ENCODE measurements at places on chromosomes 1 and 21. TPM values are rescaled to one million over a fixed set of nuclear protein-coding genes. Genes with fewer than 3 reads are reported as not detected.

- DNase-seq = no peak
Observed at GRCh38 chr1:225914947-225915346, 9.1 kb downstream of the PYCR2 start.

GRCh38 chr1:24020025-24020424 is 39.9 kb upstream of the SRSF10 start:
- DNase-seq = no peak

DNA sequence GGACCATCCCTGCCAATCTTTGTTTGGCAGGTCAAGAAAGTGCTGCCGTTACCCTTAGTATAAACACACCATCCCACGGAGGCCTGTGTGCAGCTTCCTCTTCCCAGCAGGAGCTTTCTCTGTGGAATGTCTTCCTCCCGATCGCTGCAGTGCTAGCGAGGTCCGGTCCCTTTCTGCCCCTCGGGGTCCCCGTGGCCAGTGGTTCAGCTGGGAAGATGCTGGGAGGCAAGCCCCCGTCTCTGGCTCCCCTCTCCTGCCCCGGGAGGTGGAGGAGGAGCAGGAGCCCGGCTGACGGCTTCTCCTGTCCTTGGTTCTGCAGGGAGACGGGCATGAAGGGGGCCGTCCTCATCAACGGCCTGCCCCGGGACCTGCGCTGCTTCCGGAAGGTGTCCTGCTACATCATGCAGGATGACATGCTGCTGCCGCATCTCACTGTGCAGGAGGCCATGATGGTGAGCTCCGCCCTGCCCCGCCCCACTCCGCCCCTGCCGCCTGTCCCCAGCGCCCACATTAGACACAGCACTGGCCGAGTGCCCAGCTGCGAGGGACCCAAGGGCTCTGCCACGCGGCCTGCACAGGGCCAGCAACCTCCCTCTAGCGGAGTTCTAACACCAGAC is 42.1 kb downstream of the TFF3 start:
- DNase-seq = no peak

DNA sequence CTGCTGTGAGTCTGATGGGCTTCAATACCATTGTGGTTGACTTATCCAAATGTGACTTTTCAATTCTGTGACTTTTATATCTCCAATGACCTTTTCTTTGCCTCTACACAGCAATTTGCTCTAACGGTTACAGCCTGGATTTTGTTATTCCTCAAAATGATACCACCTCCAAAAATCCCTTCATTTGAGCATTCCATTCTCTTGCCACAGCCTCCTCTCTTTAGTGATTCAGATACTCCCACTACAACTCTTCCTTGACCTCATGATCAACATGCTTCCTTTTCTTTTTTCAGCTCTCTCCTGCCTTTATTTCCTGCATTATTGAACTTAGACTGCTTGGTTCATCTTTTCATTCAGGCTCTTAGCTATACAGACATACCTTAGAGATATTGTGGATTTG is 16.6 kb upstream of the IL19 start:
- no peak for DNase-seq

DNA sequence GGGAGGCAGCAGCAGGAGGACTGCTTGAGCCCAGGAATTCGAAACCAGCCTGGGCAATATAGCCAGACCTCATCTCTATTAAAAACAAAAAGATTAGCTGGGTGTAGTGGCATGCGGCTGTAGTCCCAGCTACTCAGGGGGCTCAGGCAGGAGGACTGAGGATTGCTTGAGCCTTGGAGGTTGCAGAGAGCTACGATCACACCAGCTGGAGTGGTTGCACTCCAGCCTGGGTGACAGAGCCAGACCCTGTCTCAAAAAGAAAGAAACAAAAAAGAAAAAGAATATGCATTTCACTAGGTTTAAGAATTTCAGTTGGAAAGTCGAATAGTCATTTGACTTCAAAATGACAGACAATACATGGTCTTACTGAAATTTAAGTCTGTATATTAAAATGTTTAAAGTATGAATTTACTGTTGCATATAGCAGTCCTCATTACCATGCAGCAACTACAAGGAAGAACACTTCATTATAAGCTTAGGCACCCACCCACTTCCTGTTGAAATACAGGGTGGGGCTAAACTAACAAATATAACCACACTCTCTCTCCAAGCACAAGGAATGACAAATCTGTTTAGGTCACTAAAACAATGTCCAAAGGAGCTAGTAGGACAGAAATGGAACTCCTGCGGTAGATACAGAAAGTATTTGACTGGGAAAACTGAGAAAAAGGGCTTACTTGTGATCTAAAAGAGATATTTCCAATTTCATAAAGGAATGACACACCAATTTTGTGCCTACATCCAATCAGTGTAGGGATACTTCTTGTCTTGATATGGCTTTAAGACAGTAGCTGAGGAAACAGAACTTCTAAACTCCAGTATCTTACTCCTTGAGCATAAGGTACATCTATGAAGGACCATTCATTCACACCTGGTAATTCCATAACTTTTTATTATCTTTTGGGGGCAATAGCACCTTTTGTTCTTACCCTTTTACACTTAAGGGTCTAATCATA is 44.1 kb downstream of the GPR3 start:
- no peak for DNase-seq

- DNase-seq = peak; percentile 86
Observed at GRCh38 chr1:39570477-39571177, 6.0 kb downstream of the PABPC4 start.

DNA sequence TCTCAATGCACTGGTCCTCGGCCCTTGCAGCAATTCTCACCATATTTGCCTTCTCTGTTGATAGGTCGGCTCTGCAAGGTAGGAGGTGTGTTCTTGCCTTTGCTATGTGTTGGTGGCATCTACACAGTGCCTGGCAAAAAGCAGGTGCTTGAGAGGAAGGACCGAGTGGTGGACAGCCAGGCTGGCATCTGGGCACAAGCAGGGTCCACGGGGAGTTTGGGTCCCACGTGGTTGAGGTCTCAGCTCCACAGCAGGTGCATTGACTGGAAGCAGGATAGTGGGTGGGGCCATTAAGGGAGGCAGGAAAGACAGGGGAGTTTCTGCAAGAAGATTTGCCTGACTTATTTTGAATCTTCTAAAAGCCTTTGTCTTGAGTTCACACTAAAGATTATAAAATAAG is 81.2 kb upstream of the WNT4 start:
- no peak for DNase-seq

Gene PCP4
- total RNA-seq = not detected

Gene PCP4L1
- total RNA-seq = 0.22 TPM

Gene SPTA1
- 0.55 TPM for total RNA-seq

Gene MYBPH
- total RNA-seq = 0.22 TPM

Gene KCNJ15
- 7.6 TPM for total RNA-seq

Gene MTMR11
- total RNA-seq = 2.2 TPM

Gene INKA2
- 15.4 TPM for total RNA-seq
